ENCODE measurements at places on chromosomes 6 and 20.

DNA sequence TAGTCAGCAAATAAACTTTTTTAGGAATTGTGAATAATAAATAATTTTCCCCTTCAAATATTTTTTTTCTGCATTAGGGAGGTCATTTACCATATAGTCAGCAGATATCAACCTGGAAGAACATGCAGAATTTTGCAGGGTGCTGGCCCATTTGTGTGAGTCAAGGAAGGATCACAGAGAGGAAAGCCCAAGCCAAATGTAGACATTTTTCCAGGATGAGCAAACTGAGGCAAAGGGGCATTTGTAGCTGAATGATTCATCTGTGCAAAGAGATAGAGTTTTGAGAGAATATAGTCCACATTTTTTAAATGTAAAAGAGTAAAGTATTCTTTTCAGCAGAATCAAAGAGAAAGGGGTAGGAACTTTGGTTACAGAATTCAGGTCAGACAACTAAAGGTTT, 555.5 kb upstream of the MARCKS start:
- no peak for DNase-seq

- DNase-seq, result no peak
These were observed 30.3 kb upstream of the RCAN2 start for GRCh38 chr6:46521464-46521971.

- no peak for DNase-seq
These were observed 57.5 kb downstream of the LIN28B start for GRCh38 chr6:105014448-105014847.

DNA sequence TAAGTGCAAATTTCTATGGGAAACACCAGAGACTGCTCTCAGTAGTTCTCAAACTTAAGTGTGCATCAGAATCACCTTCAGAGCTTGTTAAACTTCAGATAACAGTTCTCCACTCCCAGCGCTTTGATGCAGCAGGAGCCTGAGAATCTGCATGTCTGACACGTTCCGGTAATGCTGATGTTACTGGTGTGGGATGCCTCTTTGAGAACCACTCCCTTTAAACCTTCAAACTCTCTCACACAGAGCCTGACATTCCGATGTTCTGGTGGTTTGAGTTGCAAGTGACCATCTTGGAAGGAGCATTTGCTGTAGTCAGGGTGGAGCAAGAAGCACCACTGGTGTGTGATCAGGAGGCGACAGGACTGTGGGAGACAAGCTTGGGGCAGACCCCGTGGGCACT, 57.9 kb downstream of the OTOR start:
- no peak for DNase-seq

GRCh38 chr20:32831982-32832381, 12.2 kb downstream of the MAPRE1 start:
- no peak for DNase-seq

DNA sequence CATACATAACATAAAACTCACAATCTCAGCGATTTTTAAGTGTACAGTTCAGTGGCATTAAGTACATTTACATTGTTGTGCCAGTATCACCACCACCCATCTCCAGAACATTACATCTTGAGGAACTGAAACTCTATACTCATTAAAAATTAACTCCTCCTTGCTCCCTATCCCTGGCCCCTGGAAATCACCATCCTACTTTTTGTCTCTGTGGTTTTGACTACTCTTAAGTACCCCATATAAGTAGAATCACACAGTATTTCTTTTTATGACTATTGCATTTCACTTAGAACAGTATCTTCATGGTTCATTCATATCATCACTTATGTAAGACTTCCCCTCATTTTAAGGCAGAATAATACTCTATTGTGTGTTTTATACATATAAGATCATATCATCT, 1108.1 kb downstream of the GRIK2 start:
- DNase-seq, result no peak

DNA sequence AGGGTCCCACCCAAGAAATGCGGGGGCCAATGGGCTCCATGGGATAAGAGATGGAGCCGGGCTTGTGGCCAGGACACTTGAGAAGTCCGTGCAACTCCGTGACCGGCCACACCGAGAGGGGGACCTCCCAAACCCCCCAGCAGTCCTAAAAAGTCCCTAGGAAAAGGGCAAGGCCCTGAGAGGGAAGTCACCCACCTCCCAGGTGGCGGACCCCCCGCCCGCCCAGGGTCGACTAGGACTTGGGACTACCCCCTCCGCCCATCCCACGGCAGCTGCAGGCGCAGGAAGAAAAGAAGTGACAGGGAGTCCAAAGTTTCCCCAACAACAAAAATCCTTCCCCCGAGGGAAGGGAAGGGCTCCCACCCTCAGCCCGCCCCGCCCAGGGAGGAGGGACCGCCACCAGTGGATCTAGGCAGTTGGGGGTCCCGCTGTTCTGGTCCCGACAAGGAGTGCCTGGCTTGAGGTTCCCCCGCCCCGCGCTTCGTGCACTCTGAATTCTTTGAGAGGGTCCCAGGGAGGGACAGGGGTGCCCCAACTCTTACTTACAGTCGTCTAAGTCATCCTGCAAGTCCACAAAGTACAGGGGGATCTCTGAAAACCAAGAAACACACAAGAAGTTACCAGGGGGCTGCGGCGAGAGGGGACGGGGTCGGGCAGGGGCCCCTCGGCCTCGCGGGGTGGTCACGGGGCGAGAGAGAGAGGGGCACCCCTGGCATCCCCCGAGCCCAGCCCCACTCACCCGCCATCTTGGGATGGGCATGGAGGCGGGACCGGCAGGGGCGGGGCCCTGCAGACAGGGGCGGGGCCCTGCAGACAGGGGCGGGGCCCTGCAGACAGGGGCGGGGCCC, 611 bp upstream of the RAB22A start:
- no peak for DNase-seq

DNA sequence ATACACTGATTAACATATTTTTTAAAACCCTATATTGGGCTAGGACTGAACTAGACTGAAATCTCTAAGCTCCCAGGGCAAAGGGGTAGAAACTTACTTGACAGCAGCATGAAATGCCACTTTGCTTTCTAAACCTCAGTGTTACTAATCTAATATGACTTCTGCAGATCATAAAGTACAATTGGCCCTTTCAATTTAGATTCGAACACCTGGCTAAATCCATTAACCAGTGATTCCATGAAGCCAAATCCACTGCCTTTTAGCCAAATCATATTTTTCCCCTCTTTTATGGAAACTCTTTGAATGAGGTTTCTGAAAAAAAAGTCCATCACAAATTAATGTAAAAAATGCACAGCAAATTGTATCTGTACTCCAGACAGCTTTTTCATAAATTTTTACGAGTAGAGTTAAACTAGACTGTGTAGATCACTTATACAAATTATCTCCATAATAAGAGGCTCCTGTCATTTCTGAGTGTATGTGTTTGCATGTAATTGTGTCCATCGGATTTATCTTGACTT, 25.7 kb downstream of the EPHA7 start:
- DNase-seq, result no peak
